ENCODE measurements at places on chromosomes 12 and 14.
A peak's percentile ranks its signal among the peaks of the same experiment; 100 is the strongest.

- DNase-seq = no peak
These were observed 178.2 kb downstream of the PIK3C2G start for GRCh38 chr12:18439541-18439940.

DNA sequence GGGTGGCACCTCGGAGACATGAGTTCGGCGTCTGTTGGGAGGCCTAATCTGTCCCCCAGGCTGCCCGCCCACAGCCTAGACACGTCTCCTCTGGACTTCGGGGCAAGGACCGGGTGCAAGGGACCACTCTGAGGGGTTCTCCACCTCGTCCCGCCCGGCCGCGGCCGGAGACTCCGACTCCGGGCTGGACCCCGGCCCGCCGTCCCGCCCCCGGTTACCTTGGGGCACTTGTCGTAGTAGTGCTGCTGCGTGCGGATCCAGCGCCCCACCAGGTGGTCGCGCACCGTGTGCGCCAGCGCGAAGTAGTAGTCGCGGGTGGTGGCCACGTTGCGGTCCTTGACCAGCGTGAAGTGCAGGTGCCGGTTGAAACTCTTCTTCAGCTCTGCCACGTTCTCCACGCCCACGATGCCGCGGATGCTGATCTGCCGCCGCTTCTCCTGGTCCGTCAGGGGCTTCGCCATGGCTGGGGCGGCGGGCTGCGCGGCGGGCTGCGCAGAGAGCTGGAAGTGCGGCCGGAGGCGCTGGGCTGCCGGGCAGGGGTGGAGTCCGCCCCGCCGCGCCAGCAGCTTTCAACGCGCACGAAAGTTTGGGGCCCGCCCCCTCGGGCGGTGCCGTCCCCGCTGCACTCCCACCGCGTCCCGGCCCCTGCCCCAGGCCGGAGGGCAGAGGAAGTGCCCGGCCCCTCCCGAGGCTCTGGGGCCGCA, at the start of gene PYGL:
Gene PYGL, minus strand, starts transcription at position 541 of the 704 bp plus-strand sequence. Its CDS starts 80 bp downstream, at position 461.
- DNase-seq = peak; percentile 82

- DNase-seq = peak; percentile 45
These were observed 539 bp upstream of the HMGA2 start for GRCh38 chr12:65823513-65824375.

- no peak for DNase-seq
These were observed 12.7 kb downstream of the CCND2 start for GRCh38 chr12:4286228-4286627.
